ENCODE measurements at places on chromosomes 6 and 20. TPM values are rescaled to one million over a fixed set of nuclear protein-coding genes. Genes with fewer than 3 reads are reported as not detected.
A peak's percentile ranks its signal among the peaks of the same experiment; 100 is the strongest.

- no peak for DNase-seq
Observed at GRCh38 chr6:55276745-55277530, 50.3 kb upstream of the GFRAL start.

GRCh38 chr6:41200901-41201763 is at the start of gene TREML2:
Gene TREML2 (minus strand): TSS chr6:41201149. CDS start chr6:41201008, 141 bp downstream.
- DNase-seq: no peak

GRCh38 chr6:37362101-37362828 is 8.5 kb downstream of the RNF8 start:
- DNase-seq: no peak

- no peak for DNase-seq
Observed at GRCh38 chr6:41074692-41075436, 2.1 kb downstream of the NFYA start.

DNA sequence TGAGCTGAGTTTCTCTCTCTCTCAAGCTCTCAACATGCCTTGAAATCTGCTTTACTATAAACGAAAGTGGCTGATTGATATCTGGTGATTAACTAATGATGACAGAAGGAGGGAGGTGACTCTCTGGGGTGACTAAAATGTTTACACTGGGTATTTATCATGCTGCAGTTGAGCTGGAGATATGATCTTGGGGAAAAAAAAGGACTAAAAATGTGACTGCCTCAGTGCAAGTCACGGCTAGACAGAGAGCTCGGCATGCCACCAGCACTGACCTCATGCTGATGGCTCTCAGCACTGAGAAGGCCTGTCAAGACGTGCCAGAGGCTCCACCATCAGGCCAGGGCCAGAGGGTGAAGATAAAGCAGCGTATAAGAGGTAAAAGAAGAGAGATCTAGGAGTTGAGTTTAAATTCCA is 103.1 kb upstream of the SPACA1 start:
- peak; percentile 56 for DNase-seq

GRCh38 chr6:49097116-49097515 is 365.9 kb downstream of the MMUT start:
- DNase-seq: no peak

GRCh38 chr20:12883507-12883885 is 125.3 kb upstream of the SPTLC3 start:
- no peak for DNase-seq

DNA sequence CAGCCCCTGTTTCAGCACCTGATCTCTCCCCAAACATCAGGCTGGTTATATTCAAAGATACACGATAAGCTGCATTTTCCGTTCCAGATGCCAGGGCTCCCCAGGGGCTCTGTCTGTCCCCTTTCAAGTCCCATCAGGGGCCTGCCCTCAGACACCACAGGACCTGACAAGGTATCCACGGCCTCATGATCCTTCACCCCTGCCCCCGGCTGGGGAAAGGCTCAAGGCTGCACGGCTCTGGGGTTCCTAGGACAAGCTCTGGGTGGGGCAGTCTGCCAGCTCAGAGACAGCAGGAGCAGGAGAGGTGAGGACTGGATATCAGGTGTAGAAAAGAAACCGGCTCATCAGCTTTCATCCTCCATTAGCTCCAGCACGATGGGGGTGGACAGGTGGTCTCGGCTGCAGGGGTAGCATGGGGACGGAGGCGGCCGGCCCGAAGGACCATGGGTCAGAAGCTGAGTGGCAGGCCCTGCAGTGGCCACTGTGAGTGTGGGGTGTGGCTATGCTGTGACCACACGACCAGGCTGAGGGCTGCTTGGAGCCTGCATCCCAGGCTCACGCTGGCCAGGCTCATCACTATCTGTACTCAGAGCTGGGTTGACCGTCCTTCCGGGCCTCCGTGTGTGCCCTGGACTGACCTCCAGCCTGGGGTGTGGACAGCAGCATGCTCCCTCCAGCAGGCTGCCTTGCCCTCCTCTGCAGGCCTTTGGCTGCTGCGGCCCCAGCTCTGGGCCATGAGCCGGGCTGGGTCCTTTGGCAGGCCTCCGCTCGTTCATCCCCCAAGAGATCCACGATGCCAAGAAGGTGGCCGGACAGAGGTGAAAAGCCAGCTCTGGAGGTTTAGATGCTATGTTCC is 386.2 kb downstream of the THBS2 start:
- DNase-seq: no peak

DNA sequence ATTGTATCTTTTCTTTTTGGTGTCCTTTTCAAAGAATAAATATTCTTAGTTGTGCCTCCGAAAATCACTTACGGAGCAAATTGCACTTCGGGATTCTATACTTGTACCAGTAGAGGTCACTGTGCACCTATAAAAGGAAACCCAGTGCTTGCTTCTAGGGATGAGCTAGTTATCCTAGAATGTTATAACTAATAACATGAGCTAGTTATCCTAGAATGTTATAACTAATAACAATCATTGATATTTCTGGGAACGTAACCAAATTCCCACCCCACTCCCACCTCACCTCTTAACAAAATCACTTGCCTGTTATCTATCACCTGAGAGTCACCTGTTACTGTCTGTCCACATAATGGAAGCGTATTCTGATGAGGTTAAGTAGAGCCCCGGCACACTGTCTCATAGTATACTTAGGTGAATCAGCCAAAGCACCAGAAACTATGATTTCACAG is 126.9 kb upstream of the TIAM2 start:
- DNase-seq: no peak

- no peak for DNase-seq
Observed at GRCh38 chr20:48184229-48184628, 398.9 kb upstream of the SULF2 start.

GRCh38 chr6:98984121-98984520 is 36.4 kb upstream of the FBXL4 start:
- no peak for DNase-seq

DNA sequence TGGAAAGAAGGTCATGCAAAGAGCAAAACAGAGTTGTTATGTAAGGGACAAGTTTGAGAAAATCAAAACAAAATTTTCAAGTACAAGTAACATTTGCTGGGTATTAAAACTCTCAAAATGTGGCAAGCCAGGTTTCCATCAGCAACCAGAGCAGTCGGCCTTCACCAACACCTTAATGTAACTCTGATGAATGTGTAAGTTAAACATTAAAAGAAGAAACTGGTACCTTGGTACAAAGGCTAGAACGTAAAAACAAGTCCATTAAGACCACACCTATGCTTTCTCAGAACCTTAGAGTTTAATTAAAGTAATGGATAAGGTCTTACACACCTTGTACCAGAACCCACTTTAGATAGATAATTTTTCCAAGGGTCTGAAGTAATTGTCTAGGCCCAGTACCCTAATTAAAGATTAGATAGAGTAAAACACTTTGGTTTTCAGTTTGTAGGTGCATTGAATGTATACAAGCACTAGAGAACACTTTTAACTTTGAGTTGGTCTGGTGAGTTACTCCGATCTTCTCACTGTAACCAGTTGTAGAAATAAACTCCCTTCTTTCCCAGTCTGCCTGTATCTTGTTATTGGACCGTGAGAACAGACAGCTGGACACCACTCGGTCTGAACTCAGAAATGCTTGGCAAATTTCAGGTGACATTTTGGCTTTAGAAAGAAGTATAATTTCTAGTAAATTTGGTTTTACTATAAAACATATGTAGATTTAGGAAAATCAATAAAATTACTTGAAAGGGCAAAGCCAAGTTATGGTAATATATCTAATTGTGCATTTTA is 319.4 kb downstream of the HTR1B start:
- no peak for DNase-seq

DEFB119 gene
- total RNA-seq: not detected

DSTN gene
- total RNA-seq: 180 TPM

ATXN1 gene
- 26.7 TPM for total RNA-seq

SLC44A4 gene
- 0.32 TPM for total RNA-seq

All from breast epithelium (tissue), 4 donors.